ENCODE measurements at places on chromosomes 6 and 20.

DNA sequence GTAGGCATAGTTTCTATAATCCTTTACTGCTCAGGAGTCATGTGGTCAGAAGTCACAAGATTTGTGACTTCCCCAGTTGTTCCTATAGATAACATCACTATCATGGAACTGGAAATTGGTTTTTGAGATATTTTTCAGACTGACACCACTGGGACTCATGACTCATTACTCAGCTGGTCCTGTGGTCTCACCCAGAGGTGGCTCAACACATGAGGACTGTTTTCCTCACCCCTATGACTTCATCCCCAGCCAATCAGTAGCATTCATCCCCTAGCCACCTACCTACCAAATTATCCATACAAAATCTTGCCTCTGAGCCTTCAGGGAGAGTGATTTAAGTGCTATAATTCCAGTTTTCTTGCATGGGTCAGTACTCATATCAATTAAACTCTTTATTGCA, 1217.7 kb downstream of the EPHA7 start:
- no peak for DNase-seq

DNA sequence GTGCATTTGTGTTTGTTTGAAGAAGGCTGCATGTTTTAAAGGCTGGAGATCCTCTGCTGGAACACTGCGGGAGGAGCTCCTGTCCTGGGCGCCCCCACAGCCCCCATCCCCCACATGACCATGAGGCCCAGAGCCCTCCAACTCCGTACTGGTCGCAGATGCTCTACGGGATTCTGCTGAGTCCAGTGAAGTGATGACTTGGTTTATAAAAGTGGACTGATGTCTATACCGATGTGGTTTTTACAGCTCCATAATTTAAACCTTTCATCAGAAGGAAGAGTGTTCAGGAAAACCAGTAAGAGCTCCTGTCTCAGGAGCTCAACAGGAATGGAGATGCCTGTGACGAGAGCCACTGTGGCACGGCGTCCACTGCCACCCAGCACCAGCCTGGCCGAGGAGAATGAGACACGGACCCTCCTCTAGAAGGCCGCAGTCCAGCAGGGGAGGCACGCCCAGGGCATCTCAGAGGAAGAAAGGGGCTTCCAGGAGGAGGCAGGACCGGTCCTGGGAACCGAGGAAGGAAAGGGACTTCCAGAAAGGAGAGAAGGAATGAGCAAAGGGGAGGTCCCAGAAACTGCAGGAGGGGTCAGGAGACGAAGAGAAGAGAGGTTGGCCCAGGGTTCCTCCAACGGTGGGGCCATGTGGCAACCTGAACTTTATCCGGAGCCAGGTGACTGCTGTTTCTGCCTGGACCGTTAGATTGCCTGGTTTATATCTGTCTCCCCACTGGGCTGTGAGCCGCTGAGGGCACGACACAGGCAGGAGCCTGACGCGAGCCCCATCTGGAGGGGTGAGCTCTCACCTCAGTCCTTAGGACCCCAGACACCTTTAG, 26.9 kb downstream of the BFSP1 start:
- peak; percentile 20 for DNase-seq

GRCh38 chr6:111871207-111871606, 2.0 kb downstream of the FYN start:
- peak; percentile 70 for DNase-seq

GRCh38 chr6:40349123-40349900, 237.9 kb downstream of the LRFN2 start:
- DNase-seq = no peak

GRCh38 chr20:62296724-62297448, 5.9 kb upstream of the ADRM1 start:
- DNase-seq = no peak

- no peak for DNase-seq
Observed at GRCh38 chr20:39893003-39893685, 795.9 kb downstream of the MAFB start.

DNA sequence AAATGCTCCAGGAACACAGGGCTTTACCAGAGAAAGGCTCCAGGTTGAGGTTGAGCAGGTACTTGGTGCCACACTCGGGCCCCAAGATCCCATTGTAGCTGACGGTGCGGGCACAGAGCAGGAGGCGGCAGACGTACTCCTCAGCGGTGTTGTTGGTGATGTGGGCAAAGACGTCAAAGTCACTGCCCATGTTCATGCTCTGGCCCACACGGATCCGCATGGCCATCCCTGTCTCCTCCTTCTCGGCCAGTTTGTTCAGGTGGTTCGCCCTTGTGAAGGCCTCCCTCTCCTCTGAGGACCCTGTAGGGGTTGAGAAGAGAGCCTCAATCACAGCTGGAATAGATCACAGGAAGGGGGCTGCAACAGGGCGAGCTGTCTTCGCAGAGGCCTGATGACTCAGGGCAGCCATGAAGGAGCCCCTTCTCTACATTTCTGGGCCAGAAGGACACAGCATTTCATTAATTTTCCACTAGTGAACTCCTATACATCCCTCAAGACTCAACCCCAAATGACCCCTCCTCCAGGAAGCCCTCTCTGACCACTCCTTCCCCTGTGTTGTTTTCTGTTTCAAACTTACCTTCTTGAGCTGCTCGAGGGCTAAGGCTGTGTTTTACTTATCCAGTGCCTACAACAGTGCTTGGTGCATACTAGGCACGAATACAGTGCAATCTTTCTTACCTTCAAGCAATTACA, 26.8 kb downstream of the TGM2 start:
- no peak for DNase-seq

GRCh38 chr6:41344876-41345275, 9.5 kb downstream of the NCR2 start:
- peak; percentile 47 for DNase-seq

DNA sequence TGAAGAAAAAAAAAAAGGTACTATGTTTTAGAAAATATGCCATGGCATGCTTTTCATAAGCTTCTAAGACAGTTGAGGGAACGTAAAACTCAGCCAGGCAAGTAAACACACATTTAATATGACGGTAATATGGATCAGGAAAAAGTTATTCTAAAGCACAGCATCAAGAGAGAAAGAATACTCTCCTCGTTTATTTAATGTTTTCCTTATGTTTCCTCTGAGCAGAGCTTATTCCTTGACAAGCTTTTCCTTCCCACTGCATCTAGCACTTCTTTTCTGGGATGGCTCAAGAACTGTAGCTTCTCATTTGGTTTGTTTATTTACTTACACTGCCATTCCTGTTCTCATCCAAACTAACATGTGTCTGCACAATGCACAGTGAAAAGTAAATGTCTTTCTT, 2.7 kb upstream of the RSPO3 start:
- DNase-seq = no peak

DNA sequence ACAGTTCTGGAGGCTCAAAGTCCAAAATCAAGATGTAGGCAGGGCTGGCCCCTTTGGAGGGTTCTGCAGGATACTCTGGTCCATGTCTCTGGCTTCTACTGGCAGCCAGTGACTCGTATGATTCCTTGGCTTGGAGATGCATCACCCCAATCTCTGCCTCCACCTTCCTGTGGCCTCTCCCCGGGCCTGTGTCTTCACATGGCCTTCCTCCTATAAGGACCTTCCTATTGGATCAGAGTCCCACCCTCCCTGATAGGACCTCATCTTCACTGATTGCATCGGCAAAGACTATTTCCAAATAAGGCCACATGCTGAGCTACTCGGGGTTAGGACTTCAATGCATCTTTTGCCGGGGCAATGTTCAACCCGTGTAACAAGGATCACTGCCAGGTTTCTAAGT, 509.0 kb downstream of the CD83 start:
- DNase-seq = no peak

- no peak for DNase-seq
Observed at GRCh38 chr20:40890181-40890580, 138.4 kb upstream of the TOP1 start.

DNA sequence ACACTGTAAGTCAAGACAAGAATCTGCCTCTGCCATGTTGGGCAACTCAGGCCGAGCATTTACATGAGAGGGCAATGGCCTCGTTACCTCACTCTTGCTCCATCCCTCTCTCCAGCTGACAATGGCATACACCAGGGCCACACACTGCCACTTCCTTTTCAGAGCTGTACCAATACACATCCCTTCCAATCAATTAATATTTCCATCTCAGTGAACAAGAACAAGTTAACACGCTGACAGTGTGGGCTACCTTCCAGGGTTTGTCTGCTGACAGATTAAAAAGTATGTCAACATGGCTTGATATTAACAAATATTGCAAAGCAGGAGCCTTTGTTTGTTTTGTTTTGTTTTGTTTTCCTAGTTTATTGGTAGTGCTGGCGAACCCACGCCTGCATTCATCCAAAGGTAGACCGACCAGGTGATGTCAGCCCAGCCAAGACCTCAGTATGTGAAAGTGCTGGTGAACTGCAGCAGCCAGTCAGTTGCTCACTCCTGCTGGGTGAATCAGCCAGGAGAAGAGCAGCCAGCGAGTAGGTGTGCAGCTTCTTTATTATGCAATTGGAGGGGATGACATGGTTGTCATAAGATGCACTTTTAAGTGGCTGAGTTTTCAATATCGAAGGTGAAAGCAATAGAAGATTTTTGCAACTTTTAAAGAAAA, 487.3 kb upstream of the JARID2 start:
- DNase-seq = no peak

DNA sequence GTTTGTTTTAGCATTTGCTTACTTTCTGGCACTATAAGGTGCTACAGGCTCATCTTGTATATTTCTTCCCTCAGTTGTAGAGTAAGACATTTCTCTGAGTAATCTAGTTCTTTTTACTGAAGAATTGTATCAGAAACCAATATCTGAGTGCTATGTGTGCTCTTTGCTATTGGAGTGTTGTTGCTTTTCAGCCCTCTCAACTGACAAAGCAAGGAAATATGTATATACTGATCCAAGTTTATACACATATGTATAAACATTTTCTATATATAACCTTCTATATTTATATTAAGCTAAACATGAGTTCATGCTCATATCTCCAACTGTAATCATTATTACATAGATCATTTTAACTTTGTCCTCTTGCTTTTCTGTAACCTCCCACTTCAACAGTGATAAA, 405.7 kb downstream of the RFPL4B start:
- no peak for DNase-seq

GRCh38 chr6:83310046-83310445, 116.9 kb downstream of the RWDD2A start:
- DNase-seq = no peak
